ENCODE measurements at places on chromosomes 5 and 9.

DNA sequence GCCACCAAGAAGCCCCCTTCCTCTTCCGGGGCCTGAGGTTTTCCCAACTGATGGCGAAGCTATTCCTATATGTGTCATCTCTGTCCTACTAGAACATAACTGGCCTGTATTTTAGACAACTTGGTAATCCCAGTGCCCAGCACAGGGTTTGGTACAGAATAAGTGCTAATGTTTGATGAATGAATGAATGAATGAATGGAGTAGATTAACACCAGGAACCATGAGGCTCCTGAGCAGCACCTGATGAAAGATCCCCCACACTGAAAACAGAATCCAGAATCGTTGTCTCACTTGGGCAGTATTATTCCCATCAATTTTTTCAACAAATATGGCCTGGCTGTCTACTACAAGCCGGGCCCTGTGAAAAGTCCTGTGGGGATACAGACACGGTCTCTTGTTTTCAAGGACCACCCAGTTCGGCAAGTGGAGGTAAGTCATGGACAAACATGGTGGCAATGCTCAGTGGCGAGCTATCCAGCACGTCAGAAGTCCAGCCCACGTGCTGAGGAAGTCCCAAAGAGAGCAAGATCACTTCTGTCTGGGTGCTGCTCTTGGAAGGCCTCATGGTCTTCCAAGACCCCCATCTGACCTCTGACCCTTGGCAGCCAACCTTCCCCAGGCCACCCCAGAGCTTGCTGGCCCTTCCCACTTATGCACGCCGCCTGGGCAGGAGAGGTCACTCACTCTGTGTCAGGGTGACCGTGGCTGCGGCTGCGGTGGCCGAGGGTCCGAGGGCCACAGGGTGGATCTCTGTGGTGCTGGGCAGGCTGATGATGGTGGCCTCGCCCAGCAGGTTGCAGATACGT, 1.0 kb downstream of the NAIF1 start:
- DNase-seq: no peak

DNA sequence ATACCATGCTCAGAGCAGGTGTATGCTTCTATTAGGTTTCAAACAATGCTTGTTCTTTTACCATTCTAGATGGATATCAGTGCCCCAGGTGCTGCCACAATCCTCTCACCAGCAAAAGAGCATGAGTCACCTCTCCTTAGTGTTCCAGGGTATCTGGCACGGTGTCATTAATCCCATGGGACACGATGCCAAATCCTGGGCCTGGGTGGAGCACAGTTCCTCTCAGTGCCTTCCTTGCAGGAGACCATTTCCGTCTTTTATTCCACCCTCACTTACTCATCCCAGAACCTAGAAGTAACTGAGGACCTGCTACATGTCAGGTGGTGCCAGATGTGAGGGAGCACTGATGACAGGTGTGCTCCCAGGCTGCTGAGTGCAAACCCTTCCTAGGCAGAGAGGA, 1.3 kb upstream of the OR13J1 start:
- DNase-seq: peak; percentile 93

- DNase-seq: no peak
Observed at GRCh38 chr5:25764733-25765132, 1120.0 kb upstream of the CDH10 start.

GRCh38 chr9:87655731-87656130, 70.2 kb upstream of the CTSL start:
- no peak for DNase-seq

- DNase-seq: no peak
Observed at GRCh38 chr9:93567271-93567959, 9.0 kb upstream of the PHF2 start.

DNA sequence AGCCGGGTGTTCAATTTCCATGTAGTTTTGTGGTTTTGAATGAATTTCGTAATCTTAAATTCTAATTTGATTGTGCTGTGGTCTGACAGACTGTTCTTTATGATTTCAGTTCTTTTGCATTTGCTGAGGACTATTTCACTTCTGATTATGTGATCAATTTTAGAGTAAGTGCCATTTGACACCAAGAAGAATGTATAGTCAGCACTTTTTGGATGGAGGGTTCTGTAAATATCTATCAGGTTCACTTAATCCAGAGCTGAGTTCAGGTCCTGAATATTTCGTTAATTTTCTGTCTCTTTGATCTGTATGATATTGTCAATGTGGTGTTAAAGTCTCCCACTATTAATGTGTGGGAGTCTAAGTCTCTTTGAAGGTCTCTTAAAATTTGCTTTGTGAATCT, 944.9 kb downstream of the TLE4 start:
- no peak for DNase-seq

DNA sequence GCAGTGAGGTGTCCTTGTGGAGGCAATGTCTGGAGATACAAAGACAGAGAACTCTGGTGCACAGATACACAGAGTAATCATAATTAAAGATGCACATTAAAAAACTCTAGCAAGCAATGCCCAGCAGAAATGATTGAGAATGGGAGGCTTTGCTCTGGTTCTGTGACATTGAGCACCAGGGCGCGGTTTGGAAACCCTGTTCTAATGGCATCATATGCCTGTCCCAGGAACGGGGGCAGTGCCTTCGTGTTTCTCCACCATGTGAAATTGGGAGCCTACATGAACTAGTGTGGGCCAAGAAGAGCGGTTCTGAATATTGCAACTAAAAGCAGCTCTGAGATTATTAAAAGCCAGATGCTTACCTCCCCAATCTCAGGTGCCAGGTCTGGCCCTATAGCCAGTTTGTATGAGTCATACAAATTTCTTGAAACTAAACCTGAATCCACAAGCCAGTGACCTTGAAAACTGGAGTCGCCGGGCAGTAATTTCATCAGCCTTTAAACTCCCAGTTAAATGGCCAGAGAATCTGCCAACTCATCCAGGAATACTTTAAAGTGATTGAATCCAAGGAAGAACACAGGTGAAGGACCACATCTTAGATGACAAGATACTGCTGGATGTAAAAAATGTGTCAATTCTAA, 22.2 kb upstream of the CTSL start:
- peak; percentile 40 for DNase-seq

DNA sequence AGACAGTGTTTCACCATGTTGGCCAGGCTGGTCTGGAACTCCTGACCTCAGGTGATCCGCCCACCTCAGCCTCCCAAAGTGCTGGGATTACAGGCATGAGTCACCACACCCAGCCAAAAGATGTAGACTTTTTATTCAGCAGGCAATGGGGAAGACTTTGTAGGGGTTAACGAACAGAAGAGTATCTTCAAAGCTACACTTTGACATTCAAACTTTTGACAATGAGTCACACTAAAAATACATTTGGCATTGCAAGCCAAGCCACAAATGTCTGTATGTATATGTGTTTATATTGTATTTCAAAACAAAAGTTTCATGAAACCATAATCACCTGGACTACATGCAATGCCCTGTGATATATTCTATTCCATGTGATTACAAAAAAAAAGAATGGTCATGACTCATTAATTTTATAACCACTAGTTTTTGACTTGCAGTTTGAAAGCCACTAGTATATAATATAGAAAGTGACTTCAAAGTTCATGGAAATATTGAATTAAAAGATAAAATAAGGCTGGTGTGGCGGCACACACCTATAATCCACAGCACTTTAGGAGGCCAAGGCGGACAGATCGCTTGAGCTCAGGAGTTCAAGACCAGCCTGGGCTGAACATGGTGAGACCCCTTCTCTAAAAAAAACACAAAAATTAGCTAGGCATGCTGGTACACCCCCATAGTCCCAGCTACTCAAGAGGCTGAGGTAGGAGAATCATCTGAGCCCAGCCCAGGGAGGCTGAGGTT, 8.3 kb downstream of the DIMT1 start:
- DNase-seq: peak; percentile 71

DNA sequence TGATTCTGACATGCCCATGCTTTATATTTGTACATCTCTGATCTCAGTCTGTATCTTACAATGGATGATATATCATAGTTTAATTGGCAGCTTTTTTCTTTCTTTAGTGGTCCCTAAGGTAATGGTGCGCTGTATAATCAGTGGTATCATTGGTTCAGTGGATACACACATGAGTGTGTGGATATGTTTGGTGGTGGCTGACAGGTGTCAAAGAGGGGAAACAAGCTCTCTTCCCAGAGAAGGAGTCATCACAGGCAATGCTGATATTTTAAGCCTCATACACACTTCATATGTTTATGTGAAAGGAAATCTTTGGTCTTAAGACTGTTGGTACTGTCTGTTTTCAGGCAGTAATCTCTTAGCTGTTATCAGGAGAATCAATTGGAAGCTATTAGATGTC, 52.1 kb upstream of the KIAA1958 start:
- DNase-seq: no peak

GRCh38 chr9:16043756-16044578, 491.1 kb downstream of the CCDC171 start:
- DNase-seq: peak; percentile 37

DNA sequence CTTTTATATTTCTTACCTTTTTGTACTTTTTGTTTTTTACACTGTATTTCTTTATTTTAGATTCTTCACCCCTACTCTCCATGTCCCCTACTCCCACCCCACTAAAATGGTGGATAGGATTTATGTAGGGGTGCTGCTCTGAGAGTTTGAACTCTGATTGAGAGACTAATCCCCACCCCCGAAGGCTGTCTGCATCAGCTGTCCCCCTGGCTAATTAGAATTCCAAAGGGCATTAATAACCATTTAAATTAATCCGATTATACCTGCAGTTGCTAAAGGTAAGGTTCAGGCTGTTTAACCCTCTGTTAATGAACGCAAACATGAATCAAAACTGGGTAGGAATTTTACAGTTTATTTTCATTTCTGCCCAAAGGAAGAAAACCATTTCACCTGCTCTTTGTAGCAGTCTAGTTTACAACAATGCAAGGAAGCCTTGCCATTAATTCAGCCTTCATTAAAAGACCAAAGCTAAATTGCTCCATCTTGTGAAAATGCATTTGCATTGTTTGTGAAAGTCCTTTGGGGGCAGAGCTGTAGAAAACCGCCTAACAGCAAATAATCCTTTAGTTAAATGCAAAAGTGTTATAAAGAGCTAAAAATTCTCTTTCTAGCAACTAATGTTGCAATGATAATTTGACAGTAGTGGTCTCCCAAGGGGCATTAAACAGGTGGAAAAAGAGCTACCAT, 71.2 kb downstream of the ZCCHC7 start:
- DNase-seq: no peak

DNA sequence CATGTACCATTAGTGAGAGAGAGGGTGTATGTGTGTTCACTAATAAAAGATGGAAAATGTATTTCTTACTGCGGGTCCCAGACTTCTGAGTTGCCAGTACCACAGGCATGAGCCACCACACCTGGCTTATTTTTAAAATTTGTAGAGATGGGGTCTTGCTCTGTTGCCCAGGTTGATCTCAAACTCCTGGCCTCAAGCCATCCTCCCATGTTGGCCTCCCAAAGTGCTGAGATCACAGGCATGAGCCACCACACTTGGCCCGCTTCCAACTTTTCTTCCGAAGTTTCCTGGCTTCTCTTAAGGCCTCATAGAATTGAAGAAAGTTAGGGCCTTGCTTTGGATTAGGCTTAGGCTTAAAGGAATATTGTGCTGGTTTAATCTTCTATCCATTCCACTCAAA, 40.4 kb upstream of the F2RL2 start:
- no peak for DNase-seq

DNA sequence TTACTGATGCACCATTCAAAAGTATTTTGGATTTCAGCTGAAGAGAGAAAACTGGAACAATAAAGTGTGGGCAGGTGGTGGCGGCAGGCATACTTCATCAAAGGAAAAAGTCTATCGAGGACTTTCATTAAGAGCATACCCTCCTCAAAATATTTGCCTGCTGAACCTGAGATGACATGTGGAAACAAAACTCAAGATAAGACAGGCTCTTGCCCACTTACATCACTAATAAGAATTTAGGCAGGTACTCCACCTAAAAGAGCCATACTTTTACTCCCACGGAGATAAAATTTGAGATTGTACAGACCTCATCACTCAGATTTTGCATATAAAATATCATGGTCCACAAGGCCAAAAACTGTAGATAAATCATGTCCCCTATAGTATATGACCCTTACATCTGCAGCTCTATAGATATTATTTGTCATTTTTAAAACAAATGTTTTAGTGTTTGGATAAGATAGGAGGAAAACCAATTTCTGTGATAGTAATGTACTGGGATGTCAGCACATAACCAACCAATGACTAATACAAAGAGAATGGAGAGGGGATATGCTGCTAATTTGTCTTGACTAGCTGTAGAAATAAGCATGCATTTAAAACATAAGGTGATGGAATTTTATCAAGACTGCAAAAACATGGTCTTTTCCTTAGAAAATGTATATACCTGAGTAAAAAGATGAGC, 730.6 kb upstream of the ZNF608 start:
- no peak for DNase-seq

GRCh38 chr5:14268738-14269137, 125.6 kb downstream of the TRIO start:
- no peak for DNase-seq

- no peak for DNase-seq
Observed at GRCh38 chr5:6591671-6592288, 41.1 kb downstream of the NSUN2 start.

- no peak for DNase-seq
Observed at GRCh38 chr5:111649516-111649915, 107.5 kb downstream of the NREP start.

GRCh38 chr5:63483338-63483737, 478.9 kb downstream of the HTR1A start:
- DNase-seq: no peak

DNA sequence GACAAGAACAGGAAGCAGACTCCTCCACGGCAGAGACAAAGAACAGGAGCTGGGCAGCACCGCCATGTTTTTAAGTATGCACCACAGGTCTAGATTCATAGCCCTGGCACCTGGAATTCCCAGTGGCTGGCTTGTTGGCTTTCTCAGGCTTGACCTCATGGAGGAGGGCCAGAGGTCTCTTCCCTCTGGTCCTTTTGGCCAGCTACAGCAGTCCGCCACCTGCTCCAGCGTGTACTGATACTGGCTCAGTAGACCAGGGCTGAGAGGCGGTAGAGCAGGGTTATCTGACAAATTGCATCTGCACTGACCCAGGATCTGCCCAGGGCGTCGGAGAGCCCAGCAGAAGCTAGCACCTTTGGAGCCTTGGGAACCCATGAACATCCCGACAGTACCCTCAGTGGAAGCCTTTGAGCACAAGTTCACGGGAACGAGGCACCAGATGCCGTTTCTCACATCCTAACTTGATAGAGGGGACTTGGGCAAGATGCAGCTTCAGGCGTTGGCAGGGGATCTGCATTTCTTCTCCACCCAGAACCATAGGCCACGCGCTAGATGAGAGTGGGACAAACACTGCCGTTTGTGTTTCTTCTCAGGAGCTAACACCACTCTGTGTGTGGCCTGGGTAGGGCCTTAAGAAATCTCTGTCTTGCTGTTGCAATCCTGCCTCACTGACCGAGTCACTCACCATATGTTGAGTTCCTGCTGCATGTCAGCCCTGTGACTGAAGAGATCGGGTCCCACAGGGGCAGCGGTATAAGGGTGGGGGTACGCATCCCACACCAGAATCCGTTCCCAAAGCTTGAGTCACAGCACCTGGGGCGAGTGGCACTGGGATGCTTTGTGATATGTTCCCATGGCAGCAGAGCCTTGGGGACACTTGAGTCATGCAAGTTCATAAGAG, 90.3 kb upstream of the OTULINL start:
- DNase-seq: peak; percentile 31

DNA sequence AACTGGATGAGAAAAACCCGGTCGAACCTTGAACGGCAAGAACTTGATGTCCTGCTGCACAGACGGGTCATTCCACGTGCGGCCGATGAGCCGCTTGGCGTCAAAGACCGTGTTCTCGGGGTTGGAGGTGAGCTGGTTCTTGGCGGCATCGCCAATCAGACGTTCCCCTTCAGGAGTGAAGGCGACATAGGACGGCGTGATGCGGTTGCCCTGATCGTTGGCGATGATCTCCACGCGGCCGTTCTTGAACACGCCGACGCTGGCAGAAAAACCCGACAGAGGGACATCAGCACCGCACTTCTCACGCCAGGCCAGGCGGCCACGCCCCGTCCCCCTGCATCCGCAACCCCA, 519 bp downstream of the HSPA5 start:
- DNase-seq: peak; percentile 22

Data from PC-3 (cell line).